ENCODE measurements at places on chromosomes 5 and 9. TPM values are rescaled to one million over a fixed set of nuclear protein-coding genes. Genes with fewer than 3 reads are reported as not detected.

- DNase-seq: no peak
Measured at GRCh38 chr5:16585041-16585667, 31.6 kb downstream of the RETREG1 start.

DNA sequence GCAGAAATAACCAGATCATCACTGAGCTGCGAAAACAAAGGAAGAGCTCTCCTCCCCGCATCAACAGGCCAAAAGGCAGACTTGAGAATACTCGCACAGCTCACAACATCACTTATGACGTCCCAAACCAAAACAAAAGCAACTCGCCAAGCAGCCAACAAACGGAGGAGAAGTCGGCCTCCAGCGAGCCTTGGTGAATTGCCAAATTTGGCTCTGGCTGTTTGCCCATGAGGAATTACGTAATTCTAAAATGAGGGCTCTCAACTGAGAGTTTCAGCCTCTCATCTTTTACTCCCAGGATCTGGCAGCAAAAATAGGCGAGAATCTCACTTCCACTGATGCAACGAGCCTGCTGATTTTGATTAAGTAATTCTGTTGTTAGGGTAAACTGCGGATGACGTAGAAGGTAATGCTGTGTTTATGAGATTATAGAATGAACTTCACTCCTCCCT is 51.7 kb upstream of the SEMA6A start:
- peak; percentile 81 for DNase-seq

DNA sequence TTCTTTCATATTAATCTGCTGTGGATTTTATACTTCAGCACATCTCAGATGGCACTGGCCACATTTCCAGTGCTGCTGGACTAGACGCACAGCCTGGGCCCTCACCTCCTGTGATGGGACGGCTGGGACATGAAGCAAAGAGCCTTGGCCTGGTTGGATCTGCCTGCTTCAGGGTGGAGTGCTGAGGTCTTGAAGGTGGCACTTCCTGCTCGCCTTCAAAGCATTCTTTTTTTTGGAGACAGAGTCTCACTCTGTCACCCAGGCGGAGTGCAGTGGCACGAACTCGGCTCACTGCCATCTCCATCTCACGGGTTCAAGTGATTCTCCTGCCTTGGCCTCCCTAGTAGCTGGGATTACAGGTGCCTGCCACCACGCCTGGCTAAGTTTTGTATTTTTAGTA is 73.1 kb downstream of the RAPGEF1 start:
- DNase-seq: no peak

DNA sequence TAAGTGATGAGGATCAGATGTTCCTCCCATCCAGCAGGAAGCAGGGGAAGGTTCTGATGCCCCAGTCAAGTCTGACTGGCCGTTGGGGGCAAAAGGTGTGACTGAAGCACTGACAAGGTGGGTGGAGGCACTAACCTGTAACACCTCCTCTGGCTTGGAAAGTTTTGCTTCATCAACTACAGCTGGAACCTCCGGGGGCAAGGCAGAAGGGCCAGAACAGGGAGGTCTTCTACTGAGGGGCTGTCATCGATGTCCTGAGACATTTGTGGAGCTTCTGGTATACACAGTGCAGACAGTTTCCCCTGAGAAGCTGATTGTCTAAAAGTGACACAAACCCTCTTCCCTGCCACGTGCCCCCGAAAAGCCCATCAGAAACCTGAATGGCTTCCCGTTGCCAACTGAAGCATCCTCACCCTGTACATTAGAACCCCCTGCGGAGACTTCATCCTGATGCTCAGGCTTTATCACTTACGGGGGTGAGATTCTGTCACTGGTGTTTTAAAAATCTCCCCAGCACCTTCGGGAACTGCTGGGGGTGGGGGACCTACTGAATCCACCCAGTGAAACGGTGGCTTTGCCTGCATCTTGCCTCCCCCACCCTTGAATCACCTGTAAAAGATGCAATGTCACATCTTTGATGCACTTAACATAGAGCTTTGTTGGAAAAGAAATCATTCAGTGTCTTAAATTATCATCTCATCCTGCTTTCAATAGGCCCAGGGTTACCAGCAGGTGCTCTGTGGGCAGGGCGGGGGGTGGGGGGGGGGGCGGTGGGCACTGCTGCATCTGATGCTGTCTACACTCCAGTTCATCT is 24.6 kb downstream of the TRAF1 start:
- DNase-seq: no peak

GRCh38 chr5:23450187-23450586 is 57.2 kb upstream of the PRDM9 start:
- no peak for DNase-seq

DNA sequence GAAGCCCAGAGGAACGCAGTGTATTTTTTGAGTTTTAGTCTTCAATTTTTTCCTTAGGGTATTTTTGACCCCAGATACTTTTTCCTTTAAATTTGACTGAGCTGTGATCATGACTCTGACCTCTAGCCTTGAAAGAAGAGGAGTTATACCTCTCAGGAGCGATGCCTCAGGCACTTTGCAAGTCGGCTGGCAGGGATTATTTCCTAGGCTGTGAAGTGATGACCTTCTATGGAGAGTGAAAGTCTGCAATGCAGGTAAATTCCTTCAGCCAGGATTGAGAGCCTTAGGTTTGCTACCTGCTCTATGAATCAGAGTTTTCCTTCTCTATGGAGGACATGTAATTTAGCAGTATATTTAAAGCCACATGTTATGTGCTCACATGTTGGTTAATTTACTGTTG is 10.8 kb upstream of the NUDT12 start:
- no peak for DNase-seq

DNA sequence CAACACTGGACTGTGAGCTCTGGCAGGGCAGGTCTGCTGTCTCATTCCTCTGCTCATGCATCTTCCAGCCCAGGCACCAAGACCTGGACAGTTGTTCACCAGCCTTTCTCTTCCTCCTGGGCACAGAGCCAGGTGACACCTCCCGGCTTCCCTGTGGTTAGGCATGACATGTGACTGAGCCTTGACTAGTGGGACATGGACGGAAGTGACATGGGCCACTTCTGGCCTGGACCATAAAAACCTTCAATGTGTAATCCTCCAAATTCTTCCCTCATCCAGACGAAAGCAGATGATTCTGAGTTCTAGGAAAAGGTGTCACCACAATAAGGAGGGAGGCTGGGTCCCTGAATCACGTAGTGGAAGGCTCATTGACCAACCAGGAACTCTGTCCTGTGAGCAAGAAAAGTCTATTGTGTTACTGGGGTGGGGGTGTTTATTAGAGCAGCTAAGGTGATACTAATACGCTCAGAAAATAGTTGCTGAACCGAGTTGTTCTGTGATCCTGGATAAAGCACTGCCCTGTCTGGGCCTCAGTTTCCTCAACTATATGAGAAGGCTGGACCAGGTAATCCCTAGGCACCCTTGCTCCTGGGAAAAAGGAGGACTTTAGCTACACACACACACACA is 26.6 kb upstream of the CRB2 start:
- no peak for DNase-seq

DNA sequence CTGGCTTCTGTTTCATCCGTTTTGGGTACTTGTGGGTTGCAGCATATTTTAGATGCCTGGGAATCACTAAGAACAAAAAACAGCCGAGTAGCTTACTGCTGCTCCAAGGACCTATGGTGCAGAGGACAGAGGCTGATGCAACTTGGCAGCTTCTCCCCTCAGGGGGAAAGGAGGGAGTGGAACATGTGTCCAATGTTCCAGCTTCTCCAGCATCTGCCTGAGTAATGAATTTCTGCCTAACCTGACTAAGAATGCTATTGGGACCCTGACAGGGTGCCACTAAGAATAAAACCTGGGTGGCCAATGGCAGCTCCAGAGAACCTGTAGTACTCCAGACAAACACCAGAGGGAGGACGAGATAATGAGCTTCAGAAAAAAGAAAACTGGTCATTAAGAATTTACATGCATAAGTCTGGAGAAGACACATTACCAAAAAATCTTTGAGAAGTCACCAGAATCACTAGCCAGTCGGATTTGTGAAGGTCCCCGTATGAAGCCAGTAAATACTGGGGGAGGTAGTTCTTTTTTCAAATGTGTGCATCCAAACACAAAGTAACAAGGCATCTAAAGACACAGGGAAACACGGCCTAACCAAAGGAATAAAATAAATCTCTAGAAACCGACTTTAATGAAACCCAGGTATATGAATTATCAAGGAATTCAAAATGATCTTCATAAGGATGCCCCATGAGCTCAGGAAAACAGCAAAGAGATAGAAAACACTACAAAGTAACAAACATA is 293.5 kb downstream of the HINT1 start:
- DNase-seq: peak; percentile 37

GRCh38 chr5:172925336-172925948 is 33.8 kb upstream of the RPL26L1 start:
- no peak for DNase-seq

GRCh38 chr9:95494022-95494415 is 22.8 kb downstream of the PTCH1 start:
- no peak for DNase-seq

DNA sequence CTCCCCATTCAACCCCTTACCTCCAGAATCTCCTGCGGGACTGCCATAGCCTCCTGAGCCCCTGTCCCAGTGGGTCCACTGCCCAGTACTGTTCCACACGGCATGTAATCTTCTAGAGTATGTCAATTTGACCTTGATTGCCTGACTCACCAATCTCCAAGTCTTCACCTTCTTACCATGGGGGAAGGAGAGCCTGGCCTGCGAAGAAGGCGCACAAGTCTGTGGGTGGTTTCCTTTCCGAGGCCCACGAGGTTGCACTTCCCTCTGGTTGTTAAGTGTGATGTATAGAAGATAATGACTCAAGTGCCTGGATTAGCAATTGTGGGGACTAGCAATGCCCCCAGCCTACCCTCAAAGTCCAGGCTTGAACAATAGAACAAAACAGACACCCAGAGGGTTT is 8.1 kb upstream of the TENT4A start:
- DNase-seq: no peak

- DNase-seq: no peak
Measured at GRCh38 chr9:2354216-2354615, 267.4 kb upstream of the VLDLR start.

DNA sequence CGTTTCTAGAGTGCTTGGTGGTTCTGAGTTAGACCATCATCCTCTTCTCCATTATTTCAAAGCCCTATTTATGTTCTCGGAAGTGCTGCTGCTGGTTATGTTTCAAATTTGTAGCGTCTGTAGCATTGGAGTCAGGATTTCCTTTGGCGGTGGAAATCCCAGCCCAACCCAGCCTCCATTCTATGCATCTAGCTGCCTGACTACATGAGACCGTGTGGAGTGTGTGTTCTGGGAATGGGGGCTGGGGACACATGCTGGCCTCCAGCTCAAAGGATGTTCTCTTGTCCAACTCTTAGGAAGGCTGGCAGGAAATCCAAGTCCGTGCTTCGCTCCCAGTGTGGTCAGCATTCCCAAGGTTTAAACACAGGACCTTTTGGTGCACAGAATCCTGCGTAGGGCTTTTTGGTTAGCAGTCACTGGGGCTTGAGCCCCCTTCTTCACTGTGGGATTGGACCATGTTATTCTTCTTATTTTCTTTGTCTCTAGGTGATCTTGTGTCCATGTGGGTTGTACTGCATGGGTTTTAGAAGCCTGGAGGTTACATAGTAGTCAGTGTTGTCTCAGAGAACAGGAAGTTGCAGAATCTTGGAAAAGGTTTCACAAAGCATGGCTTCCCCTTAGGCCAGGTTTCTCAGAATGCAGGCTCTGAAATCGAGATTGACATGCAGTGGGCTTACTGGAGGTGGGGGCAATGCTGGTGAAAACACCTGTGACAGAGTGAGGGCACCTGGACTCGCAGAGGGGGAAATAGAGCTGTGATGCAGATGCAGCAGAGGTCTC is 132.2 kb downstream of the ARHGAP26 start:
- DNase-seq: no peak

DNA sequence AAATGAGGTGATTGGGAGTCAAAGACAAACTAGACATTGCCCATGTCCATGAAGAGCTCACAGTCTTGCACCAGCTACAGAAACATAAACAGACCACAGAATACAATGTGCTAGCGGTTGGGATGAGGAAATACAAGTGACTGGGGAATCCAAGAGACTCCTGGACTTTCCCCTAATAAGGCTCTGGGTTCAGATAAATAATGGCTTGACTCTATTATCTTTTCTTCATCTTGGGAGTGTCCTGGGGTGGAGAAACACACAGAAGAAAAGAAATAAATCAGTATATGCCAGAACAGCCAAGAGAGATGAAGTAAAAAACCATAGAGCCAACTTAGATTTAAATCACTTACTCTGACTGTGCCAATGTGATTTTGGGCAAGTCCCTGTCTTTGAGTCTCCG is 227.8 kb downstream of the PAPPA start:
- no peak for DNase-seq

GRCh38 chr5:78006449-78006848 is 230.3 kb upstream of the TBCA start:
- DNase-seq: no peak

GRCh38 chr5:178236679-178237078 is 4.1 kb upstream of the PHYKPL start:
- peak; percentile 23 for DNase-seq

LRRTM2 gene
- polyA plus RNA-seq: 0.07 TPM

SV2C gene
- polyA plus RNA-seq: 0.02 TPM

SH3RF2 gene
- polyA plus RNA-seq: 354 TPM

ESM1 gene
- 0.43 TPM for polyA plus RNA-seq

SLC45A2 gene
- polyA plus RNA-seq: 0.70 TPM

CTSV gene
- polyA plus RNA-seq: 0.20 TPM

SPACA9 gene
- 11.2 TPM for polyA plus RNA-seq

PCDHA13 gene
- polyA plus RNA-seq: 0.05 TPM

CDH9 gene
- polyA plus RNA-seq: not detected

MAMDC2 gene
- 11.5 TPM for polyA plus RNA-seq

INSYN2B gene
- polyA plus RNA-seq: 0.20 TPM

Measured in right cardiac atrium (tissue), 5 donors.